ENCODE measurements at places on chromosomes 7 and 10. TPM values are rescaled to one million over a fixed set of nuclear protein-coding genes. Genes with fewer than 3 reads are reported as not detected.

Gene CDC14C
- not detected for total RNA-seq

Gene GPER1
- 1.00 TPM for total RNA-seq

Gene PLCE1
- total RNA-seq: 0.55 TPM

Gene HOXA3
- total RNA-seq: 1.8 TPM

Gene SLIT1
- total RNA-seq: not detected

Gene BAZ1B
- total RNA-seq: 54.6 TPM

Gene OR2A12
- not detected for total RNA-seq

Gene IGF2BP3
- 12.8 TPM for total RNA-seq

Gene ZNF398
- total RNA-seq: 5.5 TPM

Gene LRGUK
- total RNA-seq: 0.18 TPM

Gene TMEM140
- 14.6 TPM for total RNA-seq

Gene PTPN20
- 0.14 TPM for total RNA-seq

Gene FEZF1
- not detected for total RNA-seq

Gene GRID2IP
- not detected for total RNA-seq

Gene TAS2R41
- not detected for total RNA-seq

Gene MYPN
- 0.14 TPM for total RNA-seq

Gene SEC31B
- total RNA-seq: 2.6 TPM

Gene DPCD
- 61.8 TPM for total RNA-seq

Gene NACAD
- 0.83 TPM for total RNA-seq

Gene CCZ1
- 22.9 TPM for total RNA-seq

Gene ATP6V0A4
- total RNA-seq: 0.09 TPM

Gene GHRHR
- total RNA-seq: not detected

Gene CALHM1
- total RNA-seq: not detected

Gene ATP6V1F
- total RNA-seq: 98.1 TPM

Gene CUBN
- 0.85 TPM for total RNA-seq

Gene NXPH1
- total RNA-seq: not detected

Gene SEMA3A
- 51.4 TPM for total RNA-seq

Gene DUS4L
- 4.4 TPM for total RNA-seq

Gene VAX1
- total RNA-seq: not detected

Gene NUTM2E
- total RNA-seq: under 0.01 TPM

Gene NPSR1
- not detected for total RNA-seq

Gene SCRN1
- 100 TPM for total RNA-seq

Gene PDZD8
- total RNA-seq: 14.5 TPM

Gene C10orf67
- 0.14 TPM for total RNA-seq

Gene CTAGE6
- 0.28 TPM for total RNA-seq

Gene RET
- 0.28 TPM for total RNA-seq

Gene VSIR
- total RNA-seq: 15.9 TPM

Gene TSPAN13
- total RNA-seq: 2.4 TPM

Gene DGKI
- total RNA-seq: 4.0 TPM

Gene DRGX
- total RNA-seq: not detected

Gene MSMB
- not detected for total RNA-seq

Gene LBX1
- total RNA-seq: not detected

Gene MOGAT3
- total RNA-seq: not detected

Gene NUTM2B
- 0.37 TPM for total RNA-seq

Gene PRSS2
- total RNA-seq: not detected

Gene UPK3BL1
- total RNA-seq: 12.9 TPM

Gene BLNK
- total RNA-seq: 0.28 TPM

Gene TRIM50
- not detected for total RNA-seq

Gene SEMA4G
- total RNA-seq: 0.92 TPM

Gene OR9A2
- not detected for total RNA-seq

Gene ZNF804B
- not detected for total RNA-seq

Gene ORC5
- total RNA-seq: 16.5 TPM

Gene ACBD7
- total RNA-seq: 0.43 TPM

Gene HABP2
- total RNA-seq: not detected

Gene KLLN
- 0.37 TPM for total RNA-seq

Gene LRRC61
- total RNA-seq: 0.85 TPM

Gene GNAT3
- not detected for total RNA-seq

Gene H2BK1
- not detected for total RNA-seq

Gene SMKR1
- total RNA-seq: 0.09 TPM

Measured in smooth muscle cell of bladder (primary cell).